CD14-positive monocyte (primary cell): ENCODE measurements at places on chromosomes 12 and 14.

- DNase-seq = no peak
These were observed 44.6 kb upstream of the FZD10 start for GRCh38 chr12:130117701-130118100.

DNA sequence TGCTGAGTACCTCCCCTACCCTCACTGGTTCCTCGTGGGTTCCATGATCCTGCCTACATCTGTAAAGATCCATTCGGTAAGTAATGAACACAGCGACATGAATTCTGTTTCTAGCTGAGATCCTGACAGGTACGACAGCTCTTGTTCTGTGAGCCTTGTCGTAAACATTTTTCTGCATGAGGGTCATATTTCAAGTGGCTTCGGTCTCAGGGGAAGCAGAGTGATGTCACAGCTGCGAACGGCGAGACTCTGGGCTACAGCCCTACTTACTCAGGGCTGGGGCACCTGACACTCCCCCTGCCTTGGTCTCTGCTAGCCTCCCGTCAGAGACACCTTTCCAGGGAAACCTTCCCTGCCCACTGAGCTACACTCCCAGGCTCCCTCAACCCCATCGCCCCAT lies 85.8 kb downstream of the RBM19 start:
- no peak for DNase-seq

- DNase-seq = no peak
These were observed 17.9 kb downstream of the PROX2 start for GRCh38 chr14:74858022-74858421.

- peak; percentile 58 for DNase-seq
These were observed 11.9 kb downstream of the SCNN1A start for GRCh38 chr12:6363330-6364043.

- no peak for DNase-seq
These were observed 5.7 kb downstream of the BEGAIN start for GRCh38 chr14:100581228-100582145.

DNA sequence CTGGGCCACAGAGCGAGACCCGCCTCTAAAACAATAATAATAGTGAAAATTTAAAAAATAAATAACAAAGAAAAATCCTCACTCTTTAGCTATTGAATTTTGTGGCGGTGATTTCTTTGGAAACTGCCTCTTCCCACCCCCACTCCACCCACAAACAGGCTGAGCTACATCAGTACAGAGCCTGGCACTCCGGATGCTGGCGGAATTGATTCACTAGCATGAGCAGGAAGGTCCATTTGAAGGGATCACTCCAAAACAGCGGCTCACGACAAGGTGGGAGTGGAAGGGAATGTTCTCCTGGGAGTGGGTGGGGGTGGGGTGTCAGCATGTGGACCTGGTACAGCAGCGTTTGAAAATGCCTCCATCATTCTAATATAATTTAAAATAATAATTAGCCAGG lies 26.1 kb downstream of the CCDC177 start:
- DNase-seq = no peak

DNA sequence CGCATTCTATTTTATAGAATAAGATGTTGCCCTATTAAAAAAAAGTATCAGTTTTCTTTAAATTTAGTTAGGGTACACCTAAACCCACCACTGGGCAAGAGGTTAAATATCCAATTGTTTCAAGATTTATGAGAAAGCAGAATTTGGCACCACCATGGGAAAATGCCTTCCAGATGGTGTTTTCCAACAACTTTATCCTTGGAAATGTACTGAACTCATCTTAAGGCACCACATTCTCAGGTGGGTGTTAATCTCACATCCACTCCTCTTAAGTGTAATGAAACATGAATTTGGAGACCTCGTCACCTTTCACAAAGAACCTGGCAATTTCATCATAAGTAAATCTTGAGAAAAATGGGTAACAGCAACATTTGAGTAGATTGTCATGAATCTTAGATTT lies 13.1 kb downstream of the CBX5 start:
- DNase-seq = no peak

- DNase-seq = peak; percentile 95
These were observed 20.3 kb downstream of the KDM2B start for GRCh38 chr12:121560392-121561008.

DNA sequence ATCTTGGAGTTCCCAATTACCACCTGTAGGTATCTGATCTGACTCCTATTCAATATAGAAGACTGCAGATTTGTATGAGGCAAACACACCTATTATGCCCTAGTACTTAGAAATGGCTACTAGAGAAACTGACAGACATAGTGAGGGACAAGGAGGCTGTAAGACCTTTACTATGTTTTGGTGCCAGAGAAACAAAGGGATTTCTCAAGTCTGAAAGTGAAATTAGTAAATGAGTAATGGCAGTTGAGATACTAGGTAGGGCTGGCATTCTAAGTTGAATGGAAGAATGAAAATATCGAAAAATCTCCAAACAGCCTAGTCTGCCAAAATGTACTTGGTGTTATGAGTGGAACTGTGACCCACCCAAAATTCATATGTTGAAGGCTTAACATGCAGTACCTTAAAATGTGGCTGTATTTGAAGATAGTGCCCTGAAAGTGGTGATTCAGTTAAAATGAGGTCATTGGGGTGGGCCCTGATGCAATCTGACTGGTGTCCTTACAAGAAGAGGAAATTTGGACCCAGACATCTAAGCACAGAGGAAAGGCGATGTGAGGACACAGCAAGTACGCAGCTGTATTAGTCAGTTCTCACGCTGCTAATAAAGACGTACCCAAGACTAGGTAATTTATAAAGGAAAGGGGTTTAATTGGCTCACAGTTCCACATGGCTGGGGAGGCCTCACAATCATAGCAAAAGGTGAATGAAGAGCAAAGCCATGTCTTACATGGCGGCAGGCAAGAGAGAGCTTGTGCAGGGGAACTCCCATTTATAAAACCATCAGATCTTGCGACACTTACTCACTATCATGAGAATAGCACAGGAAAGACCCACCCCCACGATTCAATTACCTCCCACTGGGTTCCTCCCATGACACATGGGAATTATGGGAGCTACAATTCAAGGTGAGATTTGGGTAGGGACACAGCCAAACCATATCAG lies 127.0 kb downstream of the APAF1 start:
- no peak for DNase-seq

GRCh38 chr14:93909429-93910128 lies 17.6 kb upstream of the FAM181A start:
- DNase-seq = no peak

- DNase-seq = no peak
These were observed 182.6 kb upstream of the CNOT2 start for GRCh38 chr12:70060634-70061033.

DNA sequence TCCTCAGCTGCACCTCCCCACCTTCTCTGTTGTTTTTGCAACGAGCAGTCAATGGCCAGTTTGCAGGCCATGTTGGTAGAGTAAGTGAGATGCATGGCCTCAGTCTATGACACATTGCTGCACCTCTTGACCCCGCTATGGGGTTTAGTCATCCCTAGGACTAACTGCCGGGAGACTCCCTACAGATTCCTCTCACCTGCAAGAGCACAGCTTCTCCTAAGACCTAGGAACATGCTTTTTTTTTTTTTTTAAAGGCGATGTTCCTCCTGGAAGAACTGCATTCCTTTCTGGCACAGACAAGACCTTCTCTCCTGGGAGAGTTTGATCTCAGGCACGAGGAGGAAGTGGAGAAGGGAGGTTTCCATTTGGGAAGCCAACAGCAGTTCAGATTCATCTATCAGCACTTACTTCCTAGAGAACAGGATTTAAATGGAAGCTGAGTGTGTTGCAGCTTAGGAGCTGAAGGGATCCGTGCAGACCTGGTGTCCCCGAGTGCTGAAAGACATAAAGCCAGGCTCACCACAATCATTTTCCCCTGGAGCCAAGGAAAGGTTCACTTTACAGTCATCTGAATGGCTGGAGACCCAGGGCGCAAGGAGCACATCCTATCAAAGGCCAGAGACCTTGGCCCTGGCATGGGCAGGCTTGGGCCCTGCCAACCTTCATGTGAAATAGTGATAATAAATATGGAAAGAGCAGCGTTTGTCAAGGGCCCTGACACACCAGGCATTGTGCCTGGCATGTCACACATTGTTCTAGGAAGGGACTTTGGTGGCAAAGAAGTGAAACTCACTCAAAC lies 104.1 kb downstream of the LGMN start:
- DNase-seq = no peak

GRCh38 chr12:91857813-91858542 lies 287.7 kb downstream of the BTG1 start:
- DNase-seq = no peak

- DNase-seq = no peak
These were observed 69.5 kb downstream of the ADAMTS20 start for GRCh38 chr12:43482311-43483085.

DNA sequence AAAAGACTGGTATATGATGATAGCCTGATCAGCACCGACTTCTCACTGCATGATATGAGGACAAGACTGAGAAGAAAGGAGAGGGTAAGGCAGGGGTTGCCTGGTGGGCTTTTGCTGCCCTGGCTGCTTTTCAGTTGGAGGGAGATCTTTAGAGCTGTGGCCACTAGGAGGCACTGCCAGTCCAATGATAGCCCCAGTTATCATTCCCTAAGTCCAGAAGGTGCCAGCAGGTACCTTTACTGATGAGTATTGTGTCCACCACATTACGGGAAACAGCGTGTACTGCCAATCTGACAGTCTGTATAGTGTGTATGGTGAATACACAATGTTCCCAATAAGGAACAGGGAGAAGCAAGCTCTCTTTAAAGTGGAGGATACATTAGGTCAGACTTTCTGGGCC lies 55.8 kb upstream of the CCDC175 start:
- DNase-seq = peak; percentile 24

DNA sequence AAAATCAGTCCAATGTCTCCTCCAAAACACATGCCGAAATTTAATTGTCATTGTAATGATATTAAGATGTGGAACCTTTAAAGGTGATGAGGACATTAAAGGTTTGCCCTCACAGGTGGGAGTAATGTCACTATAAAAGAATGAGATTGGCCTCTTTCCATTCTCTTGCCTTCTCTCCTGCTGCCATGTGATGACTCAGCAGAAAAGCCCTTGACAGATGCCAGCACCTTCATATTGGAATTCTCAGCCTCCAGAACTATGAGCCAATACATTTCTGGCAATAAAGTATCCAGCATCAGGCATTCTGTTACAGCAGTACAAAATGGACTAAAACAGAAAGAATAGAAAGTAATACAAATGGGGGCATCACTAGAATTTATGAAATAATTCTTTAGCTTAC lies 609.7 kb downstream of the SLC16A7 start:
- no peak for DNase-seq

DNA sequence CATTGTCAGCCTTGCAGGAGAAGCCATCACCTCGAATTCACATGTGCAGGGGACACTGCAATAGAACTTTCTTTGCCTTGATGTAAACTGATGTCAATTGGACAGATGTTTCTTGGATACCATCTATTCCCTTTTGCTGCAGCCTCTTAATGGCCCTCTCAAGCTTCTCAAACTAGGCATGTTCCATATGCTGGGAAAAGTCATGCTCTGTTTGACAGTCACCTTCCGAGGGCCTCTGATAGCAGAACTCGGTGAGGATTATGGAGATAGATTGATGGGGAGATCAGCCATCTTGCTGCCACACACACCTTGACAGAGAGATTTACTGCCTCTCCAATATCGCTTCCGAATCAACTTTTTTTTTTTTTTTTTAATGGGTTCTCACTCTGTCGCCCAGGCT lies 145.8 kb upstream of the NUDT4 start:
- DNase-seq = no peak

- DNase-seq = no peak
These were observed 6.5 kb upstream of the TBX3 start for GRCh38 chr12:114690267-114691135.

DNA sequence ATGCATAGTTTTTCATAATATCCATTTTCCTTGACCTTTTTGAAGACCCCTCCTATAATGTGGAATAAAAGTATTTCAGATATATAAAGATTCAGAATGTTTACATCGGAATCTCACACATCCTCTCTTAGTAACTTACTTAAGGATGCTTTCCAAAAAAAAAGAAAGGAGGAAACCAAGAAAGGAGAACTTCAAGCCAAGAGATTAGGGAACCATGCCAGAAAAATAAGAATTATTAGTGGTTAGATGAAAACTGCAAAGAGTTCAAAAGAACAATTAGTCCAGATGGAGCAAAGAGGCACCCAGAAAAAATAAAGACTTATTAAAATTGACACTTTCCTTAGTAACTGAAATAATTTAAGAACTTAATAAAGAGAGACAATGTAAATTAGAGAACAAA lies 179.2 kb downstream of the DUSP6 start:
- peak; percentile 22 for DNase-seq

- DNase-seq = no peak
These were observed 131.9 kb downstream of the GRIN2B start for GRCh38 chr12:13849456-13849855.

- DNase-seq = no peak
These were observed 36.1 kb upstream of the NUAK1 start for GRCh38 chr12:106174876-106175275.

DNA sequence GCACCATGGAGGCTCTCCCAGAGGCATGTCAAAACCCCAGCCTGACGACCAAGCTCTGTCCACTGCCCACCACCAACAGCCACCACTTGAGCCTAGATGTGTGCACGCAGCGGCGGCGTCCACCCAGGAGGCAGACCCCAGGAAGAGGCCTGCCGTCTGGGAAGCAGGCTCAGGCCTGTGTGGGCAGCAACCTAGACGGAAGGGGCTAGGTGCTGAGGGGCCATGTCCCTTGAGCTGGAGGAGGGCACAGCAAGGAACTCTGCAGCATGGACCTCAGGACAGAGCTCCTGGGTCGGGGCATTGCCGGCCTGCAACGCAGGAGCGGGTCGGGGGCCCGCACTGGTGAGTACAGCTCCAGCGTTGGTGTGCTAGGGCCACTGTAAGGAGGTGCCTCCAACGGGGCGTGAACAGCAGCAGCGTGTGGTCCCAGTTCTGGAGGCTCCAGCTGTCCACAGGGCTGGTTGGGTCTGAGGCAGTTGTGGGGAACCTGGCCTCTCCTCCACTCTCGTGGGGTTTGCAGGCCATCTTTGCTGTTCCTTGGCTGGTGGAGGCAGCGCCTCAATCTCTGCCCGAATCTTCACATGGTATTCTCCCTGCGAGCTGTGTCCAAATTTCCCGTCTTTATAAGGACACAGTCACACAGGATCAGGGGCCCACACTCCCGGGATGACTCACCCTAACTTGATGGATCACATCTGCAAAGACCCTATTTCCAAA lies 20.5 kb downstream of the ZBTB42 start:
- no peak for DNase-seq

- no peak for DNase-seq
These were observed 39.1 kb upstream of the PNMA1 start for GRCh38 chr14:73753124-73753886.

DNA sequence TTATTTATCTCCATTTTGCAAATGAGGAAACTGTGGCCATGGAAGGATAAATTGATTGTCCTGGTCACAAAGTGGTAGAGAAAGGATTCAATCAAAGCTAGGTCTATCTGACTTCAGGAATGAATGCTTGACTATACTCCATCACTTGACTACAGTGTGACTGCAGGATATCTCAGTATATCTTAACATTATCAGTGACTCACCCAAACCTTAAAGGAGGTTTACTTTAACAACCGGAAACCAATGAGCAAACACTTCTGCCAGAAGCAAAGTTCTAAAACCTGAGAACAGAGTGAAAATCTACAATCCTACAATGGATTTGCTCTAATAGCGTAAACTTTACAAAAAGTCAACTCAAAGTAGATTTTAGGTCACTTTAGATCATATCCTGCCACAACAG lies 277.0 kb downstream of the CEP128 start:
- DNase-seq = no peak
